HFFc6 (cell line): ENCODE measurements at places on chromosomes 6 and 20. TPM values are rescaled to one million over a fixed set of nuclear protein-coding genes. Genes with fewer than 3 reads are reported as not detected.
A peak's percentile ranks its signal among the peaks of the same experiment; 100 is the strongest.

DNA sequence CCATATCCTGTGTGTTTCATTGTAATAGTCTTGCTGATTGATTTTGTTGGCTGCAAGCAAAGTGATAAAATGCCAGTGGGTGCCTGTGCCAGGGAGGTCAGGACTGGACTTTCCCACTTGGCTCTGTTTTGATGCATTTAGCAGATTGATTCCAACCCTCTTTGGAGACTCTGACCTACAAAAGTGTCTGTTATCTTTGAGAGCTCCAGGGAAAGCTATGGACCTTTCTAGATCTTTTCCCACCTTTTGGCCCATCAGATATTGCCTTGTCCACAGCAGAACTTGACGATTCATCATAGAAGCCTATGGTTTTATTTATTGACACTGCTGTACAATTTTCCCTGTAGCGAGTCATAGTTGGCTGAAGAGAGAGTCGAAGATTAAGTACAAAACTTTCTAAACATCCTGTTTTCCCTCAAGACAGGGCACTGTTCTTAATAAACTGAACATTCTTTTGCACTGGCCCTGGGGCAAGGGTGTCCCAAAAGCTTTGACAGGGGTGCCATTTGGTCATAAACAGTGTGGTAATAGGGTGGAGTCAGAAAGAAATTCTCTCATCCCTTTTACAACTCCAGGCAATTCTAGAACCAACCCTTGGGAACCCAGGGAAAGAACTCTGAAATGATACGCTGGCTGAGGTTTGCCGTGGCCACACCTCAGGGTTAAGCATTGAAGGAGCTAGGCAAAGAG is 53.7 kb downstream of the E2F3 start:
- H3K27ac ChIP-seq: peak overlapping the region; percentile 69
- peaks cover 46% of the 10 kb centered on the region for H3K36me3 ChIP-seq
- peak; percentile 36 for DNase-seq
- peaks cover 1% of the 10 kb centered on the region for H3K27me3 ChIP-seq
- peaks cover 22% of the 10 kb centered on the region for H3K4me1 ChIP-seq

GRCh38 chr6:116126032-116126431 is at the start of gene COL10A1:
Gene COL10A1 (minus strand): TSS chr6:116126132. CDS start chr6:116125492, 640 bp downstream.
- no peak within 1 kb of the TSS for H3K4me3 ChIP-seq

DNA sequence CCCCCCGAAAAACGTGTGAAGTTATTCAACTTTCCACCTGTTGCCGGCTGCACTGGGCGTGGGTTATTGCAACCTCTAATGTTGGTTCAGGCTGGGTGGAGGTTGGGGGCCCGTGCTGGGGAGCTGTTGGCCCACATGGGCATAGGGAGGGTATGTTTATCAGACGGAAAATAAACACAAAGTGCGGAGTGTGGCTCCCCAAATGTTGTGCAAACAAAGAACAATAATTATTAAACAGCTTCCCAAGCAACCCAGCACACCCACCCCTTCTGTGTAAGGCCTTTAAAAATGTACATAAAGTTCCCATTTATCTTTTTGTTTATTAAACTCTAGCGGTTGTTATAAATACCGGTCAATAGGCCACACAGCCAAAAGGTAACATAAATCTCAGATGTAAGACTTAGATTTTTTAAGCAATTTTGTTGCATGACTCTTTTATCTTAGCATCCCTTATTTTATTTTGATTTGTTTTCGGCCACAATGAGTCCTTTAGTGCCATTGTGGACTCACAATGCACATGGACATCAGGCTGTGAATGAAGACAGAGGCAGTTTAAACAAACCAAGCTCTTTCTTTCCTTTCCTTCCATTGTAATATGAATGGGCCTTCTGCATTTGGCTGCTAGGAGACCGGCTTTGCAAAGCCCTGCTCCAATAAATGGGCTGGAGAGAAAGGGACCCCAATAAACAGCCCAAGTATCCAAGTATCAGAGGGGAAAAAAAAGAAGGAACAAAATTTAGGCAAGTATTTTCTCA is 6.9 kb upstream of the DLL1 start:
- peaks cover 7% of the 10 kb centered on the region for H3K4me1 ChIP-seq
- H3K36me3 ChIP-seq: peaks cover 9% of the 10 kb centered on the region; the same call in 1 of the 2 replicates
- no peak overlapping the region for H3K27ac ChIP-seq
- peaks cover 47% of the 10 kb centered on the region for H3K27me3 ChIP-seq
- no peak for DNase-seq

SMOC2 gene
- total RNA-seq: not detected in 3 replicates

GINS1 gene
- 7.3 to 13.4 TPM (median 12.1 TPM) in 3 replicates for total RNA-seq

- no peaks in the 10 kb centered on the region for H3K36me3 ChIP-seq
- H3K27me3 ChIP-seq: peaks cover 1% of the 10 kb centered on the region; the same call in 1 of the 2 replicates
- no peak overlapping the region for H3K4me3 ChIP-seq
- no peaks in the 10 kb centered on the region for H3K4me1 ChIP-seq
Measured at GRCh38 chr6:11307226-11307625, 74.8 kb upstream of the NEDD9 start.
